Forelimb muscle (tissue), 1 donor: ENCODE measurements at places on chromosomes 16 and 17.

DNA sequence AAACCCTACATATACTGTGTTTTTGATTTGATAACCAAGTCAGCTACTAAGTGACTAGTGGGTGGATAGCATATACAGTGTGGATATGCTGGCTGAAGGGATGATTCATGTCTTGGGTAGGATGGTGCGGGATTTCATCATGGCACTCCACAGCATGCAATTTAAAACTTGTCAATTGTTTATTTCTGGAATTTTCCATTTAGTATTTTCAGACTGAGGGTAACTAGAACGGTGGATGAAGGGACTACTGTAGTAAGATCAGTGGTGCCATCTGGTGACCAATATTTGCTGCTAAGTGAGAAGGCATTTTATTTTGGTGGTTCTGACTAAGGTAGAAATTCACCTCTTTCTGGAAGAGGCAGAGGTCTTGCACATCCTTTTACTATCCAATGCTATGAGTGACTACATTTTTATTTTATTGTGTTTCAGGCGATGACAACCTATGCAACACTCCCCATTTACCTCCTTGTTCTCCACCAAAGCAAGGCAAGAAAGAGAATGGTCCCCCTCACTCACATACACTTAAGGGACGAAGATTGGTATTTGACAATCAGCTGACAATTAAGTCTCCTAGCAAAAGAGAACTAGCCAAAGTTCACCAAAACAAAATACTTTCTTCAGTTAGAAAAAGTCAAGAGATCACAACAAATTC lies 3.1 kb downstream of the CDC6 start:
- DNase-seq, result no peak

DNA sequence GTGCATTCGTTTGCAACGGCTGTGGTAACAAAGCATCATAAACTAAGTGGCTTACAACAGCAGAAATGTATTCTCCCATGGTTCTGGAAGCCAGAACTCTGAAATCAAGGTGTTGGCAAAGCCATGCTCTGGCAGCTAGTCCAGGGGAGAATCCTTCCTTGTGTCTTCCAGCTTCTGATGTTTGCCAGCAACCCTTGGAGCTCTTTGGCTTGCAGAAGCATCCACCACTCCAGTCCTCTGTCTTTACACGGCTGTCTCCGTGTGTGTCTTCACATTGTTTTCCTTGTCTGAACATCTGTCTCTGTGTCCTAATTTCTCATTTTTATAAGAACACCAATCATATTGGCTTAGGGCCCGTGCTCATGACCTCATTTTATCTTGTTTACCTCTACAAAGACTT lies 265.3 kb upstream of the HSBP1 start:
- no peak for DNase-seq

GRCh38 chr17:63185420-63185819 lies 219.4 kb downstream of the TANC2 start:
- DNase-seq, result no peak

GRCh38 chr17:55571095-55571494 lies 59.8 kb upstream of the SMIM36 start:
- DNase-seq, result no peak

GRCh38 chr17:37068266-37068665 lies 119.5 kb downstream of the AATF start:
- no peak for DNase-seq
